ENCODE measurements at places on chromosomes 7 and 10.

DNA sequence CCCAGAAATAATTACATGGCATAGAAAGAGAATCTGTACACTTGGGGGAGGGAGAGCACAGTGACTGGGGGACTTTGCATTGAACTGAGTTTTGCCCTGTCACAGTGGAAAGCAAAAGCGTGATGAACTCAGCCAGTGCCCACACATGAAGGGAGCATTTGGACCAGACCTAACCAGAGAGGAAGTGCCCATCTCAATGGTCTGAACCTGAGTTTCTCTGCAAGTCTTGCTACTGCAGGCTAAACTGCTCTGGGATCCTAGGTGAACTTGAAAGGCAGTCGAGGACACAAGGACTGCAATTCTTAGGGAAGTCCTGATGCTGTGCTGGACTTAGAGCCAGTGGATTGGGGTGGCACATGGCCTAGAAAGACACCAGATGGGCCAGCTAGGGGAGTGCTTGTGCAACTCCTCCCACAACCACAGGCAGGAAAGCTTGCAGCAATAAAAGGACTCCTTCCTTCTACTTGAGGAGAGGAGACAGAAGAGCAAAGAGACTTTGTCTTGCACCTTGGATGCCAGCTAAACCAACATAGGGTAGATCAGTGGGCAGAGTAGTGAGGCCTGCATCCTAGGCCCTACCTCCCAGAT, 259.0 kb downstream of the GRM8 start:
- DNase-seq: no peak

DNA sequence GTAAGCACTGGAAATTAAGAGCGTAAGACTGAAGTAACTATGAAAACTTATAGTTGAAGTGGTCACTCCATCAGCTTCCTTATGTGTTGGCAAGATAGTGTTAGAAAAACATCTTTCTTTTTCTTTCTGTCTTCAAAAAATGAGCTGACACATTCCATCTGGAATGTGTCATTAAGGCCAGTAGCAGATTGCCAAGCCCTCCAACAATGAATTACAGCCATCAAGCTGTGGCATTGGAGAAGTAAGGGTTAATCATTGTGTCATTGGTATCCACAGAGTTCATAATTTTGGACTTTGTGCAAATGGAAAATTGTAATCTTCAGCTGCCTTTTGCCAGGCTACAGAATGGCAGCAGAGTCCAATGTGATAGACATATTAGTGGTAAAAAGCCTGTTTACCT, 926.3 kb downstream of the NRG3 start:
- DNase-seq: no peak

GRCh38 chr10:75108684-75109458, 2.6 kb upstream of the SAMD8 start:
- peak; percentile 42 for DNase-seq

DNA sequence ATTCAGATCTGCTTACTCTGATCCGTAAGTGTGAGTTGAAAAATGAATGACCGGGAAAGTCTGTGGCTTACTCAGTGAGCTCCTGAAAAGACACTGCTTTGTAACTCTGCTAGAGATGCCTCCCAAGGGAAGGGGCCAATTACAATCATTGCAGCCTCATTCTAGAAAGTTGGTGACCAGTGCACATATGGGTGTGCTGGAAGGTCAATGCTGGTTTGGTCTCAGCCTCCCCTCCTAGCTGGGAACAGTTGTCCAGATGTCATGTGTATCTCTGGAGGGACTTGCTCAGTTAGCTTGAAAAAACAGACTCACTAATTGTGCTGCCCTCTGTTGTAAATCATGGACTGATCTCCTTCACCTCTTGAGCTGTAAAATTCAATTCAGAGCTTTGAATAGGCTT, 405.0 kb downstream of the ADRA2A start:
- no peak for DNase-seq

- DNase-seq: no peak
Measured at GRCh38 chr7:3280445-3280844, 20.6 kb upstream of the SDK1 start.

All from lung microvascular endothelial cell (primary cell).